Urothelium cell line (cell line): ENCODE measurements at places on chromosomes 11 and 22.

GRCh38 chr22:40911772-40912171 is 39.4 kb upstream of the RBX1 start:
- DNase-seq: no peak

DNA sequence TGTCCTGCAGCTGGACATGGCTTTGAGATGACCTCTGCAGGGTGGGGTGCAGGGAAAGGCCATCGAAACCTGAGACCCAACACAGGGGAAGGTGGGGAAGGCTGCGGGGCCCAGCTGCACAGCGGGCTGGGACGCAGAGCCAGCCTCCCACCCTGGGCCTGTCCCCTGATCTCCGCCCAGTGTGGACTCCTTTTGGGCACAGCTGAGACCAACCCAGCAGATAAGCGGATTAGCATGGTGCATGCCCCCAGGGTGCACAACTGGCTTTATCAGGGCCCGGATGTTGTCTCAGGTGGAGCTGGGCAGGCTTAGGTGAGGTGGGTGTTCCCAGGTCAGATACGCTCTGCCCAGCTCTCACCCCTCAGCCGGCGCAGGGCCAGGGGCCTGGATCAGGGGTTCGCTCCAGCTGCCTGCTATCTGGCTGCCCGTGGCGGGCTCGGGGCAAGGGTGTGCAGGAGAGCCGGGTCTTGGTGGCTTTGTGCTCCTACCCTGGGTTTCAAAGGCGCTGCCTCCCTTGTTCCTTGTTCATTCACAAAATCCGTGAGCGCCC is 28.1 kb upstream of the MUC5AC start:
- no peak for DNase-seq

DNA sequence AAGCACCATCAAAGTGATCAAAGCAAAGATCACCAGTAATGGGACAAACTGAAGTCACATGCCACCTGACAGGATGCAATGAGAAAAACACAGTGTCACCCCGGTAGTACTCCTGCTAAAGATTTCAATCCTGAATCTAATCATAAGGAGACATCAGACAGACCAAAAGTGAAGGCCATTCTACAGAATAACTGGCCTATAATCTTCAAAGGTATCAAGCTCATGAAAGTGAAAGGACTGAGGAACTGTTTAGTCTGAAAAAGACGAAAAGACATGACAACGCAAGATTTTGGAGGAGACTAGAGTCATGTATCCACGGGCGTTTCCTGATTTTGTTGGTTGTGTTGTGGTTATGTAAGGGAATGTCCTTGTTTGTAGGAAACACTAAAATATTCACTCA is 42.4 kb upstream of the TSKU start:
- no peak for DNase-seq

DNA sequence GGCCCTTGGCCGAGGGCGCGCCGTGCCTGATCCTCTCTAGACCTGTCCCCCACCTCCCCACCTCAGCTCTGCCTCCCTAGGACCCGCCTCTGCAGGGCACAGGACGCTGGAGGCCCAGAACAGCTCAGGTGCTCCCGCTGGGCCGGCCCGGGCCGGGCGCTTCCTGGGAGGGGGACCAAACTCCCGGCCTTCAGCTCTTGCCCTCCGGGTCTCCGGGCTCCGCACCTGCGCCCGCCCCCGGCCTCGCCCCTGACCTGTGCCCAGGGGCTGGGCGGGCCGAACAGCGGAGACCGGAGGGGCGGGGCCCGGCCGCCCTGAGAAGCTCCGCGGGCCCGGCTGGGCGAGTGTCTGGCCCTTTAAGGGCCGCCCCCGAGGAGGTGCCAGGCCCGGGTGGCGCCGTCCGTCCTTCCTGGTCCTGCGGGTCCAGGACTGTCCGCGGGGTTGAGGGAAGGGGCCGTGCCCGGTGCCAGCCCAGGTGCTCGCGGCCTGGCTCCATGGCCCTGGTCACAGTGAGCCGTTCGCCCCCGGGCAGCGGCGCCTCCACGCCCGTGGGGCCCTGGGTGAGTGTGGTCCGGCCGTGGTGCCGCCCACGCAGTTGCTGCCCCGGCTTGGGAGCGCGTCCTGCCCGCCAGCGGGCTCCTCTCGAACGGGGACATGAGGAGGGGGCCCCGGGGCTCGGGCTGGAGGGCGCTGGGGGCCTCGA is at the start of gene SSH3:
SSH3 (plus strand) TSS at position 399 of the 703 bp plus-strand sequence; CDS start at position 495, 96 bp downstream.
- peak; percentile 89 for DNase-seq

DNA sequence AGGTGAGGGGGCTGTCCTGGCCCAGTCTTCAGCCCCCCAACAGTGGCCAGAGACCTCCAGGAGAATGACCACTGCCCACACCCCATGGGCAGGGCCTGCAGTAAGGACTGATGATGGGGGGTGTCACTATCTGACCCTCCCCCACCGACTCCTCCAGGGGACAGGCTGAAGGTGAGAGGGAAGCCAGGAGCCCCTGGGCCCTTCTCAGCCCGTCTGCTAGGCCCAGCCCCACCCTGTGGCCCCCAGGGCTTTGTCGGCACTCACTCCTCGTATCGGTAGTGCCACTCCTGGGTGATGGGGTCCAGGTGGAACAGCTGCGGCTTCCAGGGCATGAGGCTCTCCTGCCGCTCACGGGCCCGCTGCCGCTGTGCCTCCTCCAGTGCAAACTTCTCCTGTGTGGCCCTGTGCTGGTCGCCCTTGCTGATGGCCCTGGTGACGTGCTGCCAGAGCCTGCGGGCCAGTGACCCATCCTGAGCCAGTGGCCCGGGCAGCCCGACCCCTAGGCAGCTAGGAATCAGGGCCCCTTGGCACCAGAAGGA is 35.4 kb upstream of the CARS1 start:
- no peak for DNase-seq

GRCh38 chr11:45607995-45608394 is 57.4 kb downstream of the CHST1 start:
- no peak for DNase-seq

DNA sequence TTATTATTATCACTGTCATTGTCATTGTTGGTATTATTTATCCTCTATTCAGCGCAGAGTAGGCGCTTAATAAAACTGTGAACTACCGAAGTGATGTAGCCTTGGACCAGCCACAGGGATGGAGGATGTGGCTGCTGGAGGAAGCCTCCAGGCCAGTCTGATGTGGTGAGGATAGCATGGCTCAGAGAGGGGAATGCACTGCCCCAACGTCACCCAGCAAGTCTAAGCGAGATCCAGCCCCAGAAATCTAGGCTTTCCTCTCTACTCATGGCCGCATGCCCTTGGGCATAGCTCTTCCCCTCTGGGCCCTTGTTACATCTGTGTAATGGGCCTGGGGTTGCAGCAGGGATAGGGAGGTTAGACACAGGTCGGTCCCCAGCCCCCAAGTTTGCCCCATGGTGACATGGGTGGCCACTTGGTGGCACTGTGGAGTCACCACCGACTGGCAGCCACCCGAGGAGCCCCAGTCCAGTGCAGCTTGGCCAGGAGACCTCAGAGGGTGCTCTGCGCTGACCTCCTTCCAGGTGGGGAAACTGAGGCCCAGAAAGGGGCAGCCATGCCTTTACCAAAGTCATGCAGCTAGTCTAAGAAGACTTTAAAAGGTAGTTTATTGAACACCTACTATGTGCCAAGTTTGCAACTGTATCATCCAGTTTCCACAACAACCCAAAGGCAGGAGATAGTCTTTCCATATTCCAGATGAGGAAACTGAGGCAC is 395.7 kb downstream of the MN1 start:
- DNase-seq: peak; percentile 91

DNA sequence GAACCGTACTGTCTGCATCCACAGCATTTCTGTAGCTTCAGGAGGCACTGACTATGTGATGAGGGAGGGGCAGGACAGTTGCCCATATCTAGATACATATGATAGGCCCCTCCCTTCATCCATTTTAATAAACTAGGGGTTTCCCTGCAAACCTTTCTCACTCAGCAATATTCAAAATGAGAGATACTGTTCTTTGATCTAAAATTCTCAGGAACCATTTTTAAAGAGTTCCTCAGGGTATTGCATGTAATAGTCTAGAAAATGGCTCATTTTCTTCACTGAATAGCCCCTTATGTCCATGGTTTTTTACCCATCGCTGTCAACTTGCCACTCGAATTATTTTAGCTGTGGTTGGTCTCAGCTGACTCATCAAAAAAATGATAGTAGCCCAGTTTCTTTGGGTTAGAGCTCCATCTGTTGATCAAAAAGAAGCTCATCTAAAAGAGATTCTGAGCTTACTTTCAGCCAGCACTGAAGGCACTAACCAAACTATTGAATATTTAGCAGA is 37.0 kb upstream of the DNAJB7 start:
- DNase-seq: peak; percentile 66

DNA sequence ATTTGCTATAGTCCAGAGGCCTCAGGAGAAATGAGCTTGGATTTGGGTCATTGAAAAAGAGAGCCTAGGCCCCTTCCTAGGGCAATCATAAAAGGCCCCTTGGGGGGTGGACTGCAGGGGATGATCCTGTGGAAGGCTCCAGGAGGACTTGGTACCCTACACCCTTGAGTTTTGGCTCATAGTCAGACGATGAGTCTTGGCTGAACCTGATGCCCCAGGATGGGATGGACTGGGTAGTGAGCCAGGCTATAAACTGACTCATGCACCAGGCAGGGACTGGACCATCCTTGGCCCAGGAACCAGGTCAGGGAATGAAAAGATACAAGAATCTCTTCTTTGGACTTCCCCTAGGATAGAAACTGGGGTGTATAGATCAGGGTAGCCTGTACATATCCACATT is 54.2 kb downstream of the NAV2 start:
- no peak for DNase-seq

DNA sequence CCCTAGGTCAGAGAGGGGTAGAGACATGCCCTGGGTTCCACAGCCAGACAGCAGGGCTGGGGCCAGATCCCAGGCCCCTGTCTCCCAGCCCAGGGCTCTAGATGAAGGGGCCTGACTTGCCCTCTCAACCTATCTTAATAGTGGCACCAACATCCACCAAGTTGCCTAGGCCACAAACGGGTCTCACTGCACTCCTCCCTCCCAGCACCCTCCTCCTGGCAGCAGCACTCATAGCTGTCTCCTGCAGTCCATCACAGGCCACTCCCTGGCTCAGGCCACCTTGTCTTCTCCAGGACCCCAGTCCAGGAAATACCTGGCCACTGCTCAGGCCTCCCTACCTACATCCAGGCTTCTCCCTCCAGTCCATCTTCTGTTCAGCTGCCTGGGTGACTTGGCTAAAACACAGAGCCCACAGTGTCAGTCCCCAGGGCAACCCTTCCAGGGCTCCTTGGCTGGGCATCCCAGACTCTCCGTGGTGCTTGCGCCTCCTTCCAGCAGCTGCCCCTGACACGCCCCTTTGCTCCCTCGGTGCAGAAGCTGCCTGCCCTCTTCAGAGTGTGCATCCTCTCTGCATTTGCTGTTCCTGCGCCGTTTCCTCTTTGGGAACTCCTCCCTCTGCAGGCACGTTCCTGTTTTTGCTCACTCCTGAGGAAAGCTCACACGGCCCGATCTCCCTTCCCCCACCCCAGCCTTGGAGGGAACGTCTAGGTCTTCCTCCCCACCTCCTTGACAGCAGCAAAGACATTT is 40.5 kb downstream of the LRRC32 start:
- no peak for DNase-seq

- DNase-seq: no peak
Observed at GRCh38 chr11:108752297-108752751, 87.5 kb downstream of the DDX10 start.

GRCh38 chr11:88188932-88189253 is 13.7 kb upstream of the RAB38 start:
- DNase-seq: no peak

DNA sequence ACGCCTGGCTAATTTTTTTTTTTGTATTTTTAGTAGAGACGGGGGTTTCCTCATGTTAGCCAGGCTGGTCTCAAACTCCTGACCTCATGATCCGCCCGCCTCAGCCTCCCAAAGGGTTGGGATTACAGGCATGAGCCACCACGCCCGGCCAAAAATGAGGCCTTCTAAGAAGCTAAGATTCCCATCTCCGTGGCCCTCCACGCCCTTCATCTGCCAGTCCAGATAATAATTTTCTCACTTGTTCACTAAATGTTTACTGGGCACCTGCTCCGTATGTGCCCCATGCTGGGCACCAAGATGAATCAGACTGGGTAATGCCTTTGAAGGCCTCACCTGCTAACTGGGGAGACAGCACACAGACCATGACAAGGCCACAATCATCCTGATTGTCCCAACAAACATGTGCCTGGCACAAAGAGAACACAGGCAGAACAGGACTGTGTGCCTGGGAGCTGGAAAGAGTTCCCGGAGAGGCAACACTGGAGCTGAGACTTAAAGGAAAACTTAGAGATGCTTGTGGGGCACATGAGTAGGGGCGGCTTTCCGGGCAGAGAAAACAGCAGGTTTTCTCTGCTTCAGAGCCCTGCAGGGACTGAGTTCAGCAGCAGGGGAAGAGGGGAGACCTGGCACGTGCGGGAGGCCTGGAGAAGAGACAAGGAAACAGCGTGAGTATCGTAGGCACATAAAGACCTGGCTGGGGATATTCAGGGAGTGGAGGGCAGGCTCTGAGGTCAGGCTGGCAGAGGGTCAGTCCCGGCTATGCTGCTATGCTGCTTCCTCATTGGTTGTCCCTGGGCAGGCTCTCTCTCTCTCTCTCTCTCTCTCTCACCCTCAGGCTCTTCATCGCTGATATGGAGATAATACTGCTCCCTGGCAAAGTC is 2.4 kb downstream of the KIAA0930 start:
- no peak for DNase-seq

- no peak for DNase-seq
Observed at GRCh38 chr22:49807780-49808708, 19.6 kb downstream of the BRD1 start.

DNA sequence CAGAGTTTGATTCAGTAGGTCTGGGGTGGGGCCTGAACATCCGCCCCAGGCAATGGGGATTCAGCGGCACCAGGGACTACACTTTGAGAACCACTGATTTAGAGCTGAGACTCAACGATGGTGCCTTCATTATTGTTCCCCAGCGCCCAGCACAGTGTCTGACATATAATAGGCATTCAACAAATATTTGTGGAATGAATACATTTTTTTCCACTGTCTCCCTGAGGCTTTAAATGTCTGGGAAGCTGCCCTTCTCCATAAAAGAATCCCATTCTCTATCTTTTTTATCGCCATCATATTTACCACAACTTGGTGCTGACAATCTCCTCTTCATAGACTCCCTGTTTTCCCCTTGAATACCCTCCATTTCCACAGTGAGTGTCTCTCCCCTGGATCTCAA is 23.6 kb upstream of the LMO2 start:
- no peak for DNase-seq

GRCh38 chr11:16883174-16883573 is 131.0 kb downstream of the PLEKHA7 start:
- DNase-seq: no peak

DNA sequence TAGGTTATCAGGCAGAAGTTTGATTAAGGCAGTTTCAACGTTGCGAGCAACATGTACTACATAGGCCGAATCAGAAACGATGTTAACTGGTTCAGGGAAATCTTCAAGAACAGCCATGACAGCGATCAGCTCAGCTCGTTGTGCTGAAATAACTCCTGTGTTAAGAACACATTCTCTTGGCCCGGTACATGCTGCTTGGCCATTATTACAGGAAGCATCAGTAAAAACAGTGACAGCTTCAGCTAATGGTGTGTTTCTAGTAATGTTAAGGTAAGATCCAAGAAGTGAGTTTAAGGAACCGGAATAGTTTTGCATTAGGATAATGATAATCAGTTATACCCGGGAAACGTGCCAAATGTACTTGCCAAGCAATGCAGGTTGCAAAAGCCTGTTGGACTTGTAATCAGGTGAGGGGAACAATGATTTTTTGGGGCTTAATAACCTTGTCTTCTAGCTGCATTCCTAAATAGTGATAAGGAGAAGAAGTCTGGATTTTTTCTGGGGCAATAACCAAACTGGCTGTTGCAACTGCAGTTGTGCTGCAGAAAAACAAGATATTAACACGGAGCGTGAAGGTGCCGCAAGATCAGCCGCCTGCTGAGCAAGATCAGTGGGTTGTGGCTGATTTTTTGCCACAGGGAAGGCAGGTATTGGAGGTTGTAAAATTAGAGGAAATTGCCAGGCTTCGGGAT is 14.3 kb downstream of the OR52K1 start:
- no peak for DNase-seq

- no peak for DNase-seq
Observed at GRCh38 chr11:75539459-75540334, 14.0 kb upstream of the GDPD5 start.
